Activated CD4-positive, alpha-beta T cell treated with anti-CD3 and anti-CD28 coated beads, Interleukin-2, amount 10 ng/mL, durations not matched to agents 7 days and 5 days (primary cell): ENCODE measurements at places on chromosomes 4 and X. TPM values are rescaled to one million over a fixed set of nuclear protein-coding genes. Genes with fewer than 3 reads are reported as not detected.
A peak's percentile ranks its signal among the peaks of the same experiment; 100 is the strongest.

DNA sequence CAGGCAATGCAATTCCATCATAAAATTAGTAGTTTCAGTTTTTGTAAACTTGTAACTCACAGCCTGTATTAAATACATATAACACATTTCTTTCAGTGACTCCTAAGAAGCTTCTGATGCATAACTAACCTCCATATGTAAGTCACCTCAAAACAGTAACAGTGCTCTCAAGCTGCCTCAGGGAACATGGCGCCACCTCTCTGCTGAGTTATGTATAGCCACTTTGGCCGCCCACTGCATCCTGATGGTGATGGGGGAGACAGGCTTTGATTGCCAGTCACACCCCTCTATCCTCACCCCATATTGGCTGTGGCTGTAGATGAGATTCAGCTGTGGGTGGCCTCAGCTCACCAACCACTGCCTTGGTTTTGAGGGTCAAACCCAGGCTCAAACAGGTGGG lies 54.3 kb downstream of the LRBA start:
- peaks cover 22% of the 10 kb centered on the region for H3K36me3 ChIP-seq
- H3K27ac ChIP-seq, result peak overlapping the region; percentile 13
- no peak overlapping the region for H3K4me3 ChIP-seq
- no peak for DNase-seq
- H3K27me3 ChIP-seq, result no peaks in the 10 kb centered on the region
- no peaks in the 10 kb centered on the region for H3K4me1 ChIP-seq

DNA sequence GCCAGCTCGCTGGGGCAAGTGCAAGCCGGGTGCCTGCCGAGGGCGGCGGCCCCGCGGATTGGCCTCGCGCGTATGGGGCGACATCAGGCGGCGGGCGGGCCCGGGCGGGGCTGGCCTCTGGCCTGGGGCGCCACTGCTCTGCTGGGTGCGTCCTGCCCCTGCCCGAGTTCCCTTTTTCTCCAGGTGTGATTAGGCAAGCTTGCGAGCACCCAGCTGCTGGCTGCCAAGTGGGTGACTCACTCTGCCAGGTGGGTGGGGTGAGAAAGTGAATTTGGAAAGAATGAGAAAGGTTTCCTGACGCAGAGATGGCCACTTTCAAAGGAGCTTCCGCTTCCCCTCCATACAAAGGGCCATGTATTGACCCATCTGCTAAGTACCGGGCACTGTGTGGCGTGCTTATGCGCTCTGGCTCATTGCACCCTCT lies 32.5 kb downstream of the FGFBP1 start:
- peaks cover 36% of the 10 kb centered on the region for H3K27me3 ChIP-seq
- no peaks in the 10 kb centered on the region for H3K36me3 ChIP-seq
- no peak for DNase-seq
- H3K27ac ChIP-seq, result no peak overlapping the region
- H3K4me1 ChIP-seq, result peaks cover 11% of the 10 kb centered on the region
- no peak overlapping the region for H3K4me3 ChIP-seq

TACR3 gene
- not detected for total RNA-seq

- no peak for DNase-seq
- H3K27ac ChIP-seq, result no peak overlapping the region
- H3K36me3 ChIP-seq, result peaks cover 16% of the 10 kb centered on the region
- no peaks in the 10 kb centered on the region for H3K27me3 ChIP-seq
- H3K4me3 ChIP-seq, result no peak overlapping the region
These were observed 13.7 kb upstream of the ZBTB33 start for GRCh38 chrX:120236687-120237479.

- H3K27ac ChIP-seq, result peak overlapping the region; percentile 68
- H3K36me3 ChIP-seq, result no peaks in the 10 kb centered on the region
- H3K4me3 ChIP-seq, result peak overlapping the region; percentile 61
- no peaks in the 10 kb centered on the region for H3K27me3 ChIP-seq
These were observed 222.4 kb downstream of the CRLF2 start for GRCh38 chrX:989959-990510.

YY2 gene
- 2.0 TPM for total RNA-seq
